ENCODE measurements at places on chromosomes 11 and 22.

DNA sequence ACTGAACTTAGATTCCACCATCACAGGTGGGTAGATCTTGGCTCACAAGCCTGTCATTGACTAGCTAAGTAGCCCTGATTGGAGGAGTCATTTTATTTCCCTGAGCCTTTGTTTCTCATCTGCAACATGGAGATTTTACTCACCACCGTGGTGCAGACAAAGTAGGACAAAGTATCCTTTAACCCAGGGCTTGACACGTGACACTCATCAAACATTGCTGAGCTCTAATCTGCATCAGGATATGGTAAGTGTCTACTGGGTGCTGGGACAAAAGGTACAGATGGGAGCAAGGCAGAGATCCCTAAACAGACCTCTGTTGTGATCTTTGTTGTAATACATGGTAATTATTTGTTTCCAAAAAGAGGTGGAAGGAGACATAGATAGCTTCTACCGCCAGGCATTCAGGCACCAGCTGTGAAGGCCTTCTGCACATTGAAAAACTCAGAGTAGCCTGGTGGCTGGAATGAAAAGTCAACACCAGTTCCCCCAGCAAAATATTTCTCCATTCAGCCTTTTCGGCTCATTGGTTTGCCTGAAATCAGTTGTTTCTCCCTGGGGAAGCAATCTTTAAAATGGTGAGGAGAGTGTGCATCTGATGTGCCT, 18.3 kb upstream of the MICAL2 start:
- DNase-seq, result no peak

GRCh38 chr11:126216526-126217305, 5.1 kb downstream of the FAM118B start:
- no peak for DNase-seq

- DNase-seq, result no peak
These were observed 97.7 kb upstream of the TOP3B start for GRCh38 chr22:22080270-22080669.

DNA sequence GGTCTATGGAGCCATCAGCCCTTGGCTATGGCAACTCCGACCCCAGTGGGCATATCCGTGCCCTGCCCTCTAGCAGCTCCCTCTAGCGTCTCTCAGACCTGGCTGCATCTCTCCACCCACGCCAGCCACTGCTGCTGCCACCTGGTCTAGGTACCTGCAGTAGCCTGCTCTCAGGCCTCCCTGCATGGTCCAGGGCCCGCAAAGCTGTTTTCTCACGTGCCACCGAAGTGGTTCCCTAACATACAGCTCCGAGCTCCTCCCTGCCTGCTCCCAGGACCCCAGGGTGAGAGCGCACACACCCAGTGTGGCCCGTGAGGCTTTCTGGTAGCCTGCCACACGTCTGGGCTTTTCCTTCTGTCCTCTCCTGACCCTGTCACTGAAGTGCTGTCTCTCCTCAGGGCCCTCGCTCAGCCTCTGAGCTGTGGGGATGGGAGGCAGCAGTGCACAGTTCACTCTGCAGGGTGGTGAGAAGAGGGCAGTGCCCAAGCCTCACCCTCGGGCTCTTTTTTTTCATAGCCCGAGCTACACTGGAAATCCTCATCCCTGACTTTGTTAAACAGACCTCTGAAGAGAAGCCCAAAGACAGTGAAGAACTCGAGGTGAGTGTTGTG, 14.3 kb downstream of the DGCR8 start:
- no peak for DNase-seq

DNA sequence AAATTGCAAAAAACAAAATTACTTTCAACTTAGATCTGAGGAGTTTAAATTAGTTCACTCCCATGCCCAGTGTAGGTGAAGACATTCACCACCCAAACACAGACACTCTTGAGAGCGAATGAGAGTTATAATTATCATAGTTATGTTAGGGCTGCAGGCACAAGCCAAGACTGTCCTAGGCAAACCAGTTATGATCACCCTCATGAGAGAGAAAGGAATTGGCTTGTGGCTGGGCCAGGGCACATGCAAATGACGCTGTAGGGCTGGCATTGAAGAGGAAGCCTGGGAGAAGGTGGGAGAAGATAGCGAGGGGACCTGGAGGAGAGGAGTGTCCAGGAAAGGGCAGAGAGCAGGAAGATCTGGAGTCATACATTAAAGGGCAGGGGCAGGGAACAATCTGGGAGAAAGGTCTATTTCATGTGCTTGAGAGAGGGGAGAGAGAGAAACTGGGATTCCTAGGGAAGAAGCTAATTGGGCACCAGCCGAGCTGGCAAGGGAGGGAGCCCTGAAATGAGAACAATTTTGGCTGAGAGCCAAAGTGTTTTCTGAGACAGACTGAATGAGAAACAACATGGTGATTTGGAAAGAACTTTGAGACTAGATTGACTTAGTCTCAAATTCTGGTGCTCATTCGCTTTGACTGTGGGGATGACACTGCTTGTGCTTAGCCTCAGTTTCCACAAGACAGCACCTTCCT, 279.9 kb downstream of the KIRREL3 start:
- no peak for DNase-seq

GRCh38 chr11:95584589-95584988, 205.0 kb downstream of the FAM76B start:
- no peak for DNase-seq

GRCh38 chr22:44698531-44699421, 3.2 kb upstream of the PRR5 start:
- DNase-seq, result no peak

GRCh38 chr22:20254975-20255946, 12.9 kb downstream of the RTN4R start:
- no peak for DNase-seq

DNA sequence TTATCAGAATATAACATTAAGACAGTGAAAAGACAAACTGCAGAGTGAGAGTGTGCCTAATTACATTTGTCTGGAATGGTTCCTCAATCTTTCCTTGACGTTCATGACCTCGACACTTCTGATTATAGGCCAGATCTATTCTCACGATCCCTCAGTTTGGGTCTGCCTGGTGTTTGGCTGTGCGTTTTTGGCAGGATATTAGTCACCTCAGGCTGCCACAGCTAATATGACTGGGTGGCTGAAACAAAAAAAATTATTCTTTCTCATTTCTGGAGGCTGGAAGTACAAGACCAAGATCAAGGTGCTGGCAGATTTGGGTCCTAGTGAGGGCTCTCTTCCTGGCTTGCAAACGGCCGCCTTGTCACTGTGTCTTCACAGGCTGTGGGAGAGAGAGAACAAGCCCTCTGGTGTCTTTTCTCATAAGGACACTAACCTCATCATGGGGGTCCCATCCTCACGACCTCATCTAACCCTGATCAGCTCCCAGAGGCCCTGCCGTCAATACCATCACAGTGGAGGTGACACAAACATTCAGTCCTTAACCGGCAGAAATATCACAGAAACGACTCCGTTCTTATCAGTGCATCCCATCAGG, 23.2 kb downstream of the IFITM10 start:
- DNase-seq, result no peak

- DNase-seq, result no peak
These were observed 374.6 kb downstream of the INSC start for GRCh38 chr11:15489281-15489680.

DNA sequence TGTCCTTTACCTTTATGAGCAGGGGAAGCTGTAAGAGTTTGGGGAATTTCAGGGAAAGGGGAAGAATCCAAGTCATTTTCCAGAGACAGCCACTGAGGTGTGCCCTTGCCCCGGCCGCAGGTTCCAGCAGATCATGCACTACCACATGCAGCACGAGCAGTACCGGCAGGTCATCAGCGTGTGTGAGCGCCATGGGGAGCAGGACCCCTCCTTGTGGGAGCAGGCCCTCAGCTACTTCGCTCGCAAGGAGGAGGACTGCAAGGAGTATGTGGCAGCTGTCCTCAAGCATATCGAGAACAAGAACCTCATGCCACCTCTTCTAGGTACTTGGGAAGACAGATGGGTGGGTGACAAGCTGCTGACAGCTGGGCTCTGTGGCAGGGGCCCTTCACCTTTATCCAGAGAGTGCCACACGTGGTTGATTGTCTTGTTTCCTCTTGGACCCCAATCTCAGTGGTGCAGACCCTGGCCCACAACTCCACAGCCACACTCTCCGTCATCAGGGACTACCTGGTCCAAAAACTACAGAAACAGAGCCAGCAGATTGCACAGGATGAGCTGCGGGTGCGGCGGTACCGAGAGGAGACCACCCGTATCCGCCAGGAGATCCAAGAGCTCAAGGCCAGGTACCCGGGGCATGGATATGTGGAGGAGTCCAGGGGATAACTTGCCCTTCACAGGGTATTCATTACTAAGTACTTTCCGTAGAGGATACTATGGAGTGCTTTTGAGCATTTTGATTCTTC, 5.8 kb upstream of the HMBS start:
- no peak for DNase-seq

GRCh38 chr11:124799348-124800225, 619 bp downstream of the MSANTD2 start:
- no peak for DNase-seq

GRCh38 chr22:48088251-48088650, 1325.8 kb downstream of the TBC1D22A start:
- DNase-seq, result no peak

- no peak for DNase-seq
These were observed 32.2 kb upstream of the AQP11 start for GRCh38 chr11:77557553-77557952.

DNA sequence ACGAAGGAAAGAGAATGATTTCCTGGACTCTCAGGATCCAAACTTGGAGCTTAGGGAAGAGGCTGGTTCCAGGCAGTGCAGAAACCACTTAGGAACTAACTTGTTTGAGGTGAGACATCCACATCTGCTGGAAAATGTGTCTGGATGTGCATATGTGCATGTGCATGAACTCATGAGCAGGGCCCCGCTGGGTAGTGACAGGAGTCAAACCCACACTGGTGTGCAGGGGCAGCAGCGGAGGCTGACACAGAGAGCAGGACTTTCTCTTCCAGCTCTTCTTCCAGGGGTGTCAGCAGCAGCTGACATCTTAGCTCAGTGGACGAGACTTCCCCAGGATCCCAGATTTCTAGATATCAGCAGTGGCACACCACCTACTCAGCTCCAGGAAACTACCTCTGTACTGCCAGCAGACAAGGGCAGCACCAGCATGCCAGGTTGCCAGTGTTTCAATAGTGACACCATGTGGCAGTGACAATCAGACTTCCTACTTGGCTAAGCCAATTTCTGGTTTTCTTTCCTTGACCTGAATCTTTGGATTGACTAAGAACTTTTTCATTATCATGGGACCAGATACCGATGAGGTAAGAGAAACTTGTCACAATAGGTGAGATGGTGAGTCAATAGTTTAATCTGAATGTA, 227.5 kb upstream of the ZC3H12C start:
- DNase-seq, result no peak

All from GM12878 (cell line).